ENCODE measurements at places on chromosomes 5 and 9.

GRCh38 chr5:44613936-44614335 is 194.8 kb upstream of the MRPS30 start:
- no peak for DNase-seq

GRCh38 chr5:90696153-90696552 is 137.6 kb downstream of the ADGRV1 start:
- no peak for DNase-seq

- DNase-seq: no peak
Observed at GRCh38 chr5:56066931-56067450, 72.2 kb upstream of the IL6ST start.

DNA sequence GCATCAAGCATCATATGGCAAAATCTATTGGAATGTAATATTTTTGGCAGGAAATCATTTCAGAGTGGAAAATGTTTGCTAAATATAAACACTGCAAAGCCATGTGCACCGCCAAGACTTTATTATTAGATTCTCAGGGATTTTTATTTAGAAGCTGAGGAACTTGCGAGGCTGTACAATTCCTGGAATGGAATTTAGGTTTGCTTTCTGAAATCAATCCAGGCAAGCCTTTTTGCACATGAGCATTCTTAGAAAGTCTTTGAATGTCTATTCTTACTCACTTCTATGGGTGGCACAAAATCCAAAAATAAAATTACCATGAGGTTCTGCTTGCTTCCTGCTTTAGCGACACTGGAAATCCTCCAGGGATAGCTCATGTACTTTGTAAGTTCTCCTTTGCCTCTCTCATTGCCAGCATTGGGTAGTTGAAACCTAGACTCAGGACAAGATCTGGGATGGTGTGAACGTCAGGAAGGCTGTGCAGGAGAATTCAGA is 71.5 kb upstream of the PALM2AKAP2 start:
- no peak for DNase-seq

DNA sequence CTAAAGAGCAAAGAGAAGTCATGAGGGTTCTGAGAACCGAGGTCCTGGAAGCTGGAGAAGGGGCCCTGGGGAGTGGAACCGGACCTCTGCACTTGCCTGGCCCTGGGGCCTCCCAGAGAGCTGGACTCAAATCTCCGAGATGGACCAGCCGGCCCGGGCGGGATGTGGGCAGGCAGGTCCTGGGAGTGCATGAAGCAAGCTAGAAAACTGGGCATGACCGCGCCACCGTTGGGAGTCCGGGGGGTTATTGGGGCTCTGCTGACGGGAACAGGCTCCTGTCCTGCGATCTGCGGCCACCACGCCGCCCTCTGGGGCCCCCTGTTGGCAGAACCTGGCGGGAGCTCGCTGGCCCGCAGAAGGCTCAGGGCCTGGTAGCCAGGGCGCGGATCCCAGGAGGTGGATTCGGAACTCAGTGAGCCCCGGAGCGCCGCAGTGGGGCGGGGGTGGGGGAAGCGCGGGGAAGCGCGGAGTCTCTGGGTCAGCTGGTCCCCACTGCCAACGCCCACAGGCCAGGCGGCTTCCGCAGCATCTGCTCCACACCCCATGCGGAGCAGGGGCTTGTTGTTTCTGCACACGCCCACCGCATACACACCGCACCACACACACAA is 150.6 kb downstream of the ERCC6L2 start:
- DNase-seq: no peak

DNA sequence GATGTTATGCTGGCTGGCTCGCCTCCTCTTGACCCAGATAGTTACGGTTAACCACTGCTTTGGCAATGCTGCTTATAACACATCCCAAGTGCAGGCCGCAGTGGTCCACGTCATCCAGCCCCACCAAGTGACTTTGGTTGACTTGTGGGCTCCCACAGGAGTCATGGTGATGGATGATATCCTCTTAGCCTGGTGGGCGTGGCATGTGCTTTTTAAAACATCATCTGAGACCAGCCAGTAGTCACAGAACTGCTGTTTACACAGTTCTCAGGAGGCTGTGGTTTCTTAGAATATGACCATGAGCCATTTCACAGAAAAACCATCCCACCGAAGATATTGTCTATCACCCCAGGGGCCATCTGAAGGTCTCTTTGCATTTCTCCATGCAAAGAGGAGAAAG is 216.9 kb downstream of the SH3GL2 start:
- no peak for DNase-seq

GRCh38 chr9:132591751-132592314 is 9.4 kb downstream of the BARHL1 start:
- DNase-seq: no peak

Data from GOT3 (cell line).